NCI-H460 (cell line): ENCODE measurements at places on chromosomes 3 and 15.

- no peak for DNase-seq
These were observed 8.2 kb downstream of the B3GNT5 start for GRCh38 chr3:183261151-183261724.

DNA sequence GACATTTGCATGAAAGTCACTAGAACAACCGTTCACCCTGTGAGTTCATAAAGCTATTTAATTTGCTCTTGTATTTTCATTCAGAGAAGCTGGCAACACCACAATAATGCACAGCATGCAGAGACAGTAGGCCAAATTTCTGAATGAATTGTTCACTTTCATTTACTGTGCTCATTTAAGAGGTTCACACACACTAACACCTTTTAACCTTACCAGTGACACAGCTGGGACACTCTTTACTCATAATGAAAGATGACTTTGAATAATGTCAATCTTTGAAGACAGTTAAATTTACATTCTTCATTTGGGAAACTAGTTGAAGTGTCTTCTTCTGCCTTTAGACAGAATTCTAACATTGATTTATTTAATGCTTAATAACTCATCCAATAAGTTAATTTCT lies 95.7 kb downstream of the ROBO1 start:
- DNase-seq, result no peak

DNA sequence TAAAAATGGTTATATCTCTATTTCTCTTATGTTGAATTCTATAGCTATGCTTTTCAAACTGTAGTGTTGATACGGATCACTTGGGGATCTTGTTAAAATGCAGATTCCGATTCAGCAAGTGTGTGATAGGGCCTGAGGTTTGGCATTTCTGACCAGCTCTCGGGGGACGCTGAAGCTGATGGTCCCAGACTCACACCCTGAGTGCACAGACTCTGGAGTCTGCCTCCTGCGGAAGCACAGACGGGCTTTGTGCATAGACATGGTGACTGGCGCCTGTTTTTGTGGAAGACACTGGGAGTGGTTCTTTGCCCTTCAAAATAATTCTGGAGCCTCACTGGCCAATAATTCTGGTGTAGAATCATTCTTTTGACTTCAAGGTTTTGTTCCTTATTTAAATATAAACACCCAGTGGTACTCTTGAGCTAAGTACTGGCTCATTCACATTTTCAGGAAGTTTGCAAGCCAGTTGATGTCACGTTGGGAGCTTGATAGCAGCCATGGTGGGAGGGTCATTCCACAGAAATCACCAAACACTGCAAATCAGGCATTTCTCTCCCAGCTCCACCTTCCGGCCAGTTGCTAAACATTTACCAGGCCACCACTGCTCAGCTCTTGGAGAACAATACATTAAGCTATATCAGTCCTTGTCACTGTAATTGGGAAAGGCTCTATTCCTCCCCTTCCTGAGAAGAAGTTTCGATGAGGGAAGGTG lies 19.2 kb downstream of the CLDN11 start:
- no peak for DNase-seq

GRCh38 chr3:147318900-147319299 lies 87.4 kb downstream of the ZIC4 start:
- DNase-seq, result no peak

DNA sequence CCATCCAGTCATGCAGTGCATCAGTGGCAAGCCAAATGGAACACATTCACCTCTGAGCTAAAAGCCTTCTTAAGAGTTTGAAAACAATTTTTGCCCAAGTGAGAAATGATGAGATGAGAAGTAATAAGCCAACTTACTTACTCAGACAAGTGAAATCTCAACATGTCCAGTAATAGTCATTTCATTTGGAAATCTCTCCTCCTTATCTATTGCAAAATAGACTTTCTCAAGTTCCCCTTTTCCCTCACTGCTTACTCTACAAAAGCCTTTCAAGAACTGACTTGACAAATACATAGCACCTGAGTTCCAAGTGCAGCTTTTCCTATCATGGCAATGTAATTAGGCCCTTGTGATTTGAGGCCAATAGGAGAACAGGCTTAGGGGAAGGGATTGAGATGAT lies 282.3 kb downstream of the SLC9A9 start:
- DNase-seq, result no peak

- no peak for DNase-seq
These were observed 1.1 kb upstream of the INTS14 start for GRCh38 chr15:65611888-65612615.

DNA sequence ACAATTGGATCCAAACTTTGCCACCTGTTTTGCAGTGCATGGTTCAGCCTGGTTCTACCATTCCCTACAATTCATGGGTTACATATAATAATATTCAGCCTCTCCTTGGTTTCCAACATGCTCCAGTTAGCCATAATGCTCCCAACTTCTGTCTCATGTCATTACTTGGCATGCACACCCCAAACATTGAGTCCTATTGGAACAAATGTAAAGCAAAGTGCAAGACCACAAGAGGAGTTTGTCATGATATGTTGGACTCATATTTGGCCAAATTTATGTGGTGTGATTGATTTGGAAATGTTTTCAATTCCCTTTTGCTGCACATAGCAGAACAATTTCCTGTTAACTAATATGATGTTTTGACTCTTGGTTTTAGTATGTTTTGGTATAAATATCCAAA lies 50.2 kb downstream of the KCNAB1 start:
- no peak for DNase-seq

DNA sequence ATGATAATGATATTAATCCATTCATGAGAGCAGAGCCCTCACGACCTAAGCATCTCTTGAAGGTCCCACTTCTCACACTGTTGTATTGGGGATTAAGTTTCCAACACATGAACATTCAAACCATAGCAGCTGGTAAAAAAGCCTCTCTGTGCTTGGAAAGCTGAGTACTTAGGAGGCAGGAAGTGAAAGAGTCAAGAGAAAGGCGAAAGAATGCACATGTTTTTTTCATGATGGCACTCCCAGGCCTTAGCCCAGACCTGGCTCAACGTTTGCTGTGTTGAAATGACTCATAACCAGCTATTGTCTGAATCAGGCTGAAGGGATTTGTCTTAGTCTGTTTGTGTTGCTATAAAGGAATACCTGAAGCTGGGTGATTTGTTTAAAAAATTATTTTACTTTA lies 84.4 kb upstream of the RGMA start:
- no peak for DNase-seq

- no peak for DNase-seq
These were observed 26.6 kb downstream of the SEMA7A start for GRCh38 chr15:74406992-74407705.

GRCh38 chr3:108525256-108525655 lies 14.9 kb upstream of the MYH15 start:
- DNase-seq, result no peak

- DNase-seq, result peak; percentile 63
These were observed 35.3 kb downstream of the ANXA2 start for GRCh38 chr15:60362321-60363086.

- DNase-seq, result no peak
These were observed 493.3 kb upstream of the ROBO1 start for GRCh38 chr3:80261082-80261481.

DNA sequence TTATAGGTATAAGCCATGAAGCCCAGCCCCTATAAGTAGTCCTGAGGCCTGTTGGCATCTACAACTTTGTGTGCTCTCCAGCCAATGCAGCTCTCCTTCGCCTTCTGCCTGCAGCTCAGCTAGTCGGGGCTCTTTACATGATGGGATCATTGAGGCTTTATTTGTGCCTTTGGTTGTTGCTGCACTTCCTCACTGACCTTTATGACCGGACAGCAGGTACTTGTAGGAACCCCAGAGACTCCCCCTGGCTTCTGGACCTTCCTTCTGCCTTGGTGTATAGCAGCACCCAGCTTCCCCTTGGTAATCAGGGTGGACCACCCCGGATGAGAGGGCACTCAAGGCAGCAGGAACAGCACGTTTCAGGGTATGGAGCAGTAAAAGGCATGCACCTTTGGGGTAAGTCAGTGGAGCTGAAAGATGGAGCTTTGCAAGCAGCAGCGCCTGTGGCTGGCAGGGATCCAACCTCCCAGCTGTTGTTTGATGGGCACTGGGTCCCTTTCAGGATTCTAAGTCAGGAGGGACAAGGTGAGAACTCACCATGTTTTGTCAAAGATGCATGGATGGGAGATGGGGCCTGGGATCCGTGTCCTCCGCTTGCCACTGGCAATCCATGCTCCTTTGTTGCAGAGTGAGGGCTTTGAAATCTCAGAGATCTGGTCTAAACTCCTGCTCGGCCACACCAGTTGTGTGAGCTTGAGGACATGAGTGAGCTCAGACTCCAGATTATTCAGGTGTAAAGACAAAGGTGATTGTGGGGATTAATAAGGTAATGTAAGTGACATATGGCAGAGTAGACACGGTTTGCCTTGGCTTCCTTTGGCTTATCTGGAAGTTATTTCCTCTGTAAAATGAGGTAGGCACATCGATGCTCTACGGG lies 65.1 kb upstream of the KLF13 start:
- no peak for DNase-seq

DNA sequence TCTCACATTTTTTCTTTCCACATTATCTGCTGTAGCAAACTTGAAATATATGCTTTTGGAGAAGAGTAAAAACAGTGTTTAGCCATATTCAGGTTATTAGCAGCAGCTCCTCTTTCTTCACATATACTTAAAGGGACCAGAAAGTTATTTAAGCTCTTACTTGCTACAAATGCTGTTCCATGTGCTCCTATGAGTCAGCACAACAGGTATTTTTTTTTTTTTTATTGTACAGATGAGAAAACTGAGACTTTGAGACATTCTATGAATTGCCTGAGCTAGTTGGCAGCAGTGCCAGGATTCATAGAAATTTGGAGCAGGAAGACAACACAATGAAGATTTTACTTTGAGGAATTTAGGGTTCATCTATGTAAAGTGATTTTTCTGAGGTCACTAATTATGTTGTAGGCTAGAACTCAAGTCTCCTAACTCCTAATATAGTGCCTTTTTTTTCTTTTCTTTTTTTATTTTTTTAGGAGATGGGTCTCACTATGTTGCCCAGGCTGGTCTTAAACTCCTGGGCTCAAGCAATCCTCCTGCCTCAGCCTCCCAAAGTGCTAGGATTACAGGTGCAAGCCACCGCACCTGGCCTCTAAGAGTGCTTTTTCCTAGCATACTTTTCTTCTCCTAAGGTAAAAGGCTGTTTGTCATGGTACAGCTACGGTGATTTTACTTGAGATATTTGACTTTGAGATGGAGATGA lies 23.6 kb downstream of the SETD5 start:
- DNase-seq, result no peak

- DNase-seq, result no peak
These were observed 21.7 kb downstream of the XYLB start for GRCh38 chr3:38368238-38368637.

DNA sequence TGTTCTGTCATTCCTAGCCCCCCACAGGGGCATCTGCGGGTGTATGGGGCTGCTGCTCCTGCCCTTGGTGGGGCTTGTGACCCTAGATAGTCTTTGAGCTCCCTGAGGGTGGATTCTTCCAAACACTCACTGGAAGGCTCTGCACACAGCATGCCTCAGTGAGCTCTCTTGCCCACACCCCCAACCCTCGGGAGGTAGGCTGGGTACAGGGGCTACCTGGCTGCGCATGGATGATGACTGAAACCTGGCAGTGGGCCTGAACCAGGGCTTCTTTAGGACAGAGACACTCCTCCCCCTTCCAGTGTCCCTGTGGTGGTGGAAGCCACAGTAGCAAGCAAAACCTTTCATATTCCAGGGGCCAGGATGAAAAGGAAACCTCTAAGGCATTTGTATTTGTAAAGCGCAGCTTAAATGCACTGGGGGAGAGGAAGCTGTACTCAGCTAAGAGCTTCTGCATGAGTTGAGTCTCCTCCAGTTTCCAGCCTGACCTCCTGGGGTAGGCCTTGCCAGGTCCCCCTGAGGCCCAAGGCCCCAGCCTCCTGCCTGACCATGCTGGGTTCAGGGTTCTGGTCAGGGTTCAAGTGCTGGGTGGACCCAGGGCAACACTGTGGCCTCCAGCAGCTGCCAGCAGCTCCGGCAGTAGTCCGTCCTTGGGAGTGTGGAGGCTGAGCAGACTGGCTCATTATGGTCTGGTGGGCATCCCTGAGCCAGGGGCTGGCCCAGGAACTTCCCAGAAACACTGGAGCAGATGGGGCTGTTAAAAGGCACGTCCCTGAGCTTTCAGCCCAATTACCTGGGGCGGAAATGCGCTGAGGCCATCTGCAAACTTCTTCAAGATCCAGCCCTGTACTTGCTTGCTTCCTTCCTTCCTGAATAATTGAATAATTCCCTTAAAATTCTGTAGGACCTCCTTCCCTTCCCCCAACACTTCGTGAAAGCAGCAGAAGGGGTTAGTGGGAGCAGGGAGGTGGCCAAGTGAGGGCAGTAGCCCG lies 89.7 kb downstream of the HMG20A start:
- no peak for DNase-seq

DNA sequence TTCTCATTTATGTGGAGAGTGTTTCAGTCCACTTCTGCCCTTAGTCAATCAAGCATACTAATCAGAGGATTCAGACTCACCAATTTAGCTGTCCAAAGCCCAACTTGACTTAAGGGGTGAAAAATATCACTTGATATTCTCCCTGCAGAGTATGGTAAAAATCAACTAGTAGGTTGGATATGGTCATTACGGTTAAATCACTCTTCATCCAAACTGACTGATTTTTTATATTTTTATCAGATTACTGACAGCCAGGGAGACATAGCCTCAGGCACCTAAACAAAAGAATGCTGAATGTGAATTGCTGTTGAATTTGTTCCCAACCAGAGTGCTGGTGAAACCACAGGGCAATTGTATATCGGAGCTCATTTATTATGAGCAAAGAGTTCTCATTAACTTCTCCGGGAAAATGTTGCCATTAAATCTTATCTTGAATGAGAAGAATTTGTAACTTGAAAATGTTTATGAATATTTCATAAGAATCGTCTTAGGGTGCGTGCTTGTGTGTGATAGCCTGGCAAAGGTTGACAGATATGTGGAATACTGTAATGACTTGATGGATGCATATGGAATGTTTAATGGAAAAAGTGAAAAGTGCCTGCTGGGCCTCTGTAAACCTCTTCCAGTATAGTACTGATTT lies 411.2 kb downstream of the NAALADL2 start:
- DNase-seq, result no peak

DNA sequence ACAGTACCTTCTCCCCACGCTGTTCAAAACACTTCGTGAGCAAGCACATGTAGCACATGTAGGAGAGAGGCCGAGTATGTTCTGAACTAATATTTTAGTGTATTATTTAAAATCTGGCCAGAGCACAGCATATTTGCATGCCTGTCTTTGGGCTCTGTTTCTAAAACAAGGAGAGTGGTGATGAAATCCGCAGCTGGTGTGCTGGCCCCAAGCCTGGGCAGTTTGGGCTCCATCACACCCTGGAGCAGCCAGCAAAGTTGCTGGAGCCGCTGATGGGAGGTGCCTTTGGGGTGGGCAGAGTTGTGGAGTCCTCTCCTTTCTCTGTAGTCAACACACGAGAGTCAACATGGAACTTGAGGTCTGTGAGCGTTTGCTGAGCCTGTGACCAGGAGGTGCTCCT lies 116.6 kb downstream of the SLCO3A1 start:
- no peak for DNase-seq
